ENCODE measurements at places on chromosomes 7 and 10. TPM values are rescaled to one million over a fixed set of nuclear protein-coding genes. Genes with fewer than 3 reads are reported as not detected.

DNA sequence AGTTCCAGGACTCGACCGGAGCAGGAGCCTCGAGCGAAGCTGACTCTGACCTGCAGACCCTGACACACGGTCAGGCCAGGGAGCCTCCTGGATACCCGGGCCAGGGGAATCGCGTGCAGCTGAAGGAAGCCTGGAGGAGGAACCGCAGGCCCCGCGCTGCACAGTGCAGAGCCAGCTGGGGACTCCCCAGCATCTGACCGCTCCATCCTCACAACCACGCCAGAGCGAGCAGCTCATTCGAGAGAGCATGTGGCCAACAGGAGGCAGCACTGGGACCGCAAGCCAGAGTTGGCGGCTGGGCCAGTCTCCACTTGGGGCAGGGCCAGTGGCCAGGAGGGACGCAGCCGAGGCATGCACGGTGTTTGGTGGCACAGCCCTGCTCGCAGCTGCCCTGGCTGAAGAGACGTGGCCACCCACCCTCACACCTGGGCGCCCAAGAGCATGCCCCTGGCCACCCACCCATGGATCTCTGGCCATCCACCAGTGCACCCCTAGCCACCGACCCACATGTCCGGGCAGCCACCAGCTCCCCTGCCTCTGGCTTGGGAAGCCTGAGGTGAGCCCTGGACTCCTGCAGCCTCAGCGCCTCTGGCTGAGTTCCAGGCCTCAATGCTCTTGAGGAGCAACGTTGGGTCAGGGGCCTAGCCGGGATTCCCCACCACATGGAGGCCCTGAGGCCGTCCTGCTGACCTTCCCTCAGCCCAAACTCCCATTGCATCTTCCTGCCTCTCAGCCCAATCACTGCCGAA lies 213.9 kb downstream of the ELFN1 start:
- no peak overlapping the region for H3K4me3 ChIP-seq
- no peak overlapping the region for H3K27ac ChIP-seq
- H3K36me3 ChIP-seq: peaks cover 39% of the 10 kb centered on the region
- peaks cover 18% of the 10 kb centered on the region for H3K4me1 ChIP-seq

GRCh38 chr7:124780608-124781007 lies 15.0 kb upstream of the GPR37 start:
- no peak overlapping the region for H3K4me3 ChIP-seq
- H3K27me3 ChIP-seq: peaks cover 4% of the 10 kb centered on the region
- no peaks in the 10 kb centered on the region for H3K36me3 ChIP-seq
- no peak for DNase-seq
- H3K27ac ChIP-seq: no peak overlapping the region

DNA sequence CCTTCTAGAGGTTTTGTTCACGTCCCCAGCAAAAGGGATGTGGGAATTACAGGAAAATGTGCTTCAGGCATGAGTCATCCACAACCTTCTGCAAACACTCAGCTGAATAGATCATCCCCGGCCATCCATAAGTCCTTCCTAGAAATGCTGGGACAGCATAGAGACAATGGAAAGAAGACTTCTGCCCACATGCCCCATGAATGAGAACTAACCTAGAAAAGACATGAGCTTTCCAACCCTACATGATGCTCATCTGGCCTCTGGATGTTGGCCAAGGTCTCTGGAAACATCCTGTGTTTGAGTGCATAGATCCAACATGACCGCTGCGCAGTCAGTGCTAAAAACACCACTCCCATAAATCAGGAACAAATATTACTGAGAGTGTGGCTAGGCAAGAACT lies 277.5 kb downstream of the PLXNA4 start:
- no peak overlapping the region for H3K4me3 ChIP-seq
- no peaks in the 10 kb centered on the region for H3K36me3 ChIP-seq
- peaks cover 2% of the 10 kb centered on the region for H3K4me1 ChIP-seq
- H3K27ac ChIP-seq: no peak overlapping the region
- no peaks in the 10 kb centered on the region for H3K27me3 ChIP-seq

SPDYE2 gene
- not detected for total RNA-seq

GRCh38 chr7:47804767-47805545 lies 143.3 kb downstream of the PKD1L1 start:
- H3K4me1 ChIP-seq: no peaks in the 10 kb centered on the region
- no peak overlapping the region for H3K27ac ChIP-seq
- no peak overlapping the region for H3K4me3 ChIP-seq
- H3K36me3 ChIP-seq: no peaks in the 10 kb centered on the region
